ENCODE measurements at places on chromosomes 1 and 21.

DNA sequence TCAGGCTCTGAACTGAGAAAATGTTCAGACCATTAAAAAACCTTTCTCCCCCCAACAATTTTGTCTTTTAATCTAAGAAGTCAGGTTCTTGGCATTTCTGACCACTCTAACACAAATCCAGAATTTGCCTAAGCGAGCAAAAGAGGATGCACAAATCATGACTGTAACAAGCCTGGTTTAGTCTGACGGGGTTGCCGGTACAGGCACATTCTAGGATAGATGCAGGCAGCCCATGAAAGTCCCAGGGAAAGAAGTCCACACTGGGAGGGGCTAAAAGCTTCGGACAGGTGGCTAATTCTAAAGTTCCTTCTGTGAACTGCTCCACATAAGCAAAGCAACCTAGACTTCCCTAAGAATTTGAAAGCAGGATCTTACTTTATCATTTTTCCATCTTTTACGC, 48.0 kb upstream of the KCNE1 start:
- DNase-seq, result no peak

- peak; percentile 21 for DNase-seq
These were observed 36.0 kb downstream of the NUAK2 start for GRCh38 chr1:205285381-205286101.

DNA sequence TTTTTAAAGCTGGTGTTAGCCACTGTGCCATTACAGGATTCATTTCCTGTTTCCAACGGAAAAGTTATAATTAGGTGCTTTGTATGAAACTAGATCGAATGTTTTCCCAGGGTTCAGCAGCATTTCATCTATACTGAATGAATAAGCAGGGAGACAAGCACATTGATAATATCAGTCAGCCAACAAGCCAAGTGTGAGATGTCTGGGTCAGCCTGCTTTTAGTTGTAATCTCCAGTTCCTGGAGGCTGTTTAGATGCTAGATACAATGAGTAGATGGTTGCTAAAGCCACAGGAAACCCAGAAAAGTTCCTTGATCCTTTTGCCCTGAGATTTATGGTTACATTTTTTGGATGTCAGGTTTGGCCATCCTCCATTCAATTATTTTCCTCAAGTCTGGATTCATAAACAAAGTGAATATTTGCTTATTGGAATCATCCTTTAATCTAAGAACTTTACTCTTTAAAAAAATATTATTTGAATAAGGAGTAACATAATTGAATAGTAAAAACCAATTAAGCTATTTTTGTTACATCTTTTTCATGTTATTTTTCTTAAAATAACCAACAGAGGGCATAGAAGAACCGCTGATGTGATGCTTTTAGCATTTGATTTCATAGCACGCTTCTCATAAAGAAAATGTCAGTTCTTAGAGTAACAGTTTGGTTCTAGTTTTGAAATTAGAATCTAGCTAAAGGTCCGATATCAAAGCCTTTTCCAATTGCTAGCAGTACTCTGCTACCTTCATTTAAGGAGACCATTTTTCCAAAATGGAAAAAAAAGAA, 76.6 kb downstream of the HSPA13 start:
- no peak for DNase-seq

GRCh38 chr1:54591127-54591756, 32.1 kb downstream of the FAM151A start:
- no peak for DNase-seq

- DNase-seq, result no peak
These were observed 35.4 kb downstream of the PTPRU start for GRCh38 chr1:29271724-29272123.

DNA sequence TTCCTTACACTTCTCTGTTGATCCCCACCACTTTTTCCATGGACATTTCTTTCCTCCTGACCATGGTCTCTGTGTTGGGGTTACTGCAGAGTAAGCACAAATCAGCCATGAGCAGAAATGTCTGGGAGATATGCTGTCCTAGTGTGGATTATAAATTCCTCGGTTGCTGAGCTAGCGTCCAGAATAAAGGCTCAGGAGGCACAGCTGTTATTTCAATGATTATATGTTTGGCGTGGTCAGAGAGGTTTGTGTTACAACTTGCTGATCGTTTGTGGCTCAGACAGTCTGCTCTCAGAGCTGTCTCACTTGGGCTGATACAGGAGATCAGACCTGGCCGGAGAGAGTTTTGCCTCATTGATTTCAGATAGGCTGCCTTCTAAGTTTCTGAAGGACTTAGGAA, 37.5 kb upstream of the LAMC2 start:
- DNase-seq, result no peak

DNA sequence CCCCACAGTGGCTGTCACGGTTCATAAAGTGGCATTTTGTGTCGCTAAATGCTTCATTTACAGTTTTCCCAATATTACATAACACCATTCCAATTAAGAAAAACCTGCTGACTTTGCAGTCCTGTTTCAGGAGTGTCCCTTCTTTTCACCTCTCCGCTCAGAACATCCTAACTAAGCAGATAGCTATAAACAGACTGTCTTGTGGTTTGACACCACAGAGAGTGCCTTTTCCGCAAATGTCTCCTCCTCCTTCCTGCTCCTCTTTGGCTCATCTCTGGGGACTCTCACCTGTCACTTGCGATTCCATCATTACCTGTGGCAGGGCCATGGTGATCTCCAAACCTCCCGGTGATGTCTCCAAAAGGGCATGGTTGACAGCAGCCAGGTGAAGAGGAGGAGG, 119.0 kb downstream of the CNIH3 start:
- no peak for DNase-seq

Measured in stimulated activated CD4-positive, alpha-beta T cell treated with anti-CD3 and anti-CD28 coated beads, Interleukin-1b, Interleukin-23, amount 100 ng/mL, for 4 hours (primary cell).